ENCODE measurements at places on chromosomes 5 and 9.
A peak's percentile ranks its signal among the peaks of the same experiment; 100 is the strongest.

- no peak for DNase-seq
Measured at GRCh38 chr5:1048861-1049838, 40.5 kb downstream of the NKD2 start.

DNA sequence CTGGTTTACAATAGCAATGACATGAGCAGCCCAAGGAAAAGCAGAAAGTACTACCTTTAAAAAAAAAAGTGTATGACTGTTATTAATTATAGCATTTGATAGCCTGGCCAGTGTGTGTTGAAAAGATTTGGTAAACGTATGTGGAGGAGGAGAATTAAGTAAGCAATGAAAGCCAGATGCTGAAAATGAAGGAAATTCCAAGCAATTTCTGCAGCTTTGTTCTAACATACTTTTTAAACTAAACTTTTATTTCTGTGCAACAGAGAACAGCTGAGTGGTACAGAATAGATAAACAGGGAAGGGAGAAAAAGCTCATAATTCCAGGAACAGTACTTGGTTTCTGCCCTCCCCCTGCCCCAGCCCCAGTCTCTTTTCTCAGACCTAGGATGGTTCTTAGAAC lies 252.6 kb downstream of the ADAMTSL1 start:
- no peak for DNase-seq

GRCh38 chr5:39521940-39522590 lies 97.3 kb upstream of the DAB2 start:
- DNase-seq, result no peak

DNA sequence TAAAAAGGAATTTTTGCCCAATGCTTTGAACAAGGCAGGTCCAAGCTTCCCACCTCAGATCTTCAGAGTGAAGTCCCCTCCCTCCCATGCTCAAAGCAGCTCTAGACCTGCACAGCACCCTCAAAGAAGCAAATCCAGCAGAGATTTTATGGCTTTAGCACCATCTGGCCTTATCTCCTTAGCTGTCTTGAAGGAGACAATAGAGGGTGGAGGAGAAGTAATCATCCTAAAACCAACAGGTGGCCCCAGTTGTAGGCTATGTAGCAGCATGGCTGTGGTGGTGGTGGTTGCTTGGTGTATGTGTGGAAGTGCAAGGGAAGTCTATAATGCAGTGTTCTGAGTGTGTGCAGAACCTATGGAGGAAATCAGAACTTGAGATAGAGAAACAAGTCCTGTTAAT lies 140.1 kb downstream of the GRIA1 start:
- DNase-seq, result no peak

DNA sequence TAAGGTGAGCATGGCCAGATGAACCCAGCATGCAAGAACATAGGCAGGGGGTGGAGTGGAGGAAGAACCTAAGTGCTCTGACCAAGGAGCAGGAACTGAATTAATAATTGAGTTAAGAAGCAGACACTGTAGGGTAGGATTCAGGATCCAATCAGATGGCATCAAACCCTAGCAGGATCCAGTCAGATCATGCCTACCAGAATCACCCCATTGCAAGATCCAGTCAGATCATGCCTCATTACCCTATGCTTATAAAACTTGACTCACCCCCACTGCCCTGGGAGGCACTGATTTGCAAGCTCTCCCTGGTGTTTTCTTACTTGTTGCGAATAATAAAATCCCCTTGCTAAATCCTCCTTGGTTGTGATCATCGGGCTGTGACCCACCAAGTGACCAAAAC lies 19.7 kb downstream of the TUSC1 start:
- no peak for DNase-seq

DNA sequence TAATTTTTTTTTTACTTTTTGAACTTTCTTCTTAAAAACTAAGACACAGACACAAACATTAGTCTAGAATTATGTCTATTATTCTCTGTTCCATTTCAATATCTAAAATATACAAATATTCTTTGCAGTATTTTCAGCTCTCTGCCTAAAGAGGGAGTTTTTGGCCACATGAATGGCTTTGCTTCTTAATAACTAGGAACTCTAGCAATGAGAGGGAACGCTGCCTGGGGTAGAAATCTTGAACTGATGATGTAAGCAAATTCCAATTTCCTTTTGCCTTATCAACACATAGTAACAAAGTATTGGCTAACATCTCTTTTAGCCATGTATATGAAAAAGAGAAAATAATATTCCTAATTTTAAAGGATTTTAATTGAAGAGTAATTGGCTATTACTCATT lies 51.9 kb downstream of the SLC25A46 start:
- DNase-seq, result no peak

- no peak for DNase-seq
Measured at GRCh38 chr5:17819783-17820182, 185.5 kb downstream of the TAF11L14 start.

- no peak for DNase-seq
Measured at GRCh38 chr5:136046246-136046645, 17.5 kb downstream of the TGFBI start.

- DNase-seq, result no peak
Measured at GRCh38 chr5:73179730-73180129, 6.7 kb downstream of the TMEM174 start.

GRCh38 chr5:121497176-121497575 lies 354.5 kb upstream of the FTMT start:
- DNase-seq, result no peak

GRCh38 chr5:5421149-5421960 lies 1.1 kb upstream of the ICE1 start:
- DNase-seq, result peak; percentile 19

- no peak for DNase-seq
Measured at GRCh38 chr9:131092548-131093440, 3.5 kb upstream of the AIF1L start.

- DNase-seq, result peak; percentile 22
Measured at GRCh38 chr5:110752953-110753352, 14.1 kb downstream of the SLC25A46 start.

DNA sequence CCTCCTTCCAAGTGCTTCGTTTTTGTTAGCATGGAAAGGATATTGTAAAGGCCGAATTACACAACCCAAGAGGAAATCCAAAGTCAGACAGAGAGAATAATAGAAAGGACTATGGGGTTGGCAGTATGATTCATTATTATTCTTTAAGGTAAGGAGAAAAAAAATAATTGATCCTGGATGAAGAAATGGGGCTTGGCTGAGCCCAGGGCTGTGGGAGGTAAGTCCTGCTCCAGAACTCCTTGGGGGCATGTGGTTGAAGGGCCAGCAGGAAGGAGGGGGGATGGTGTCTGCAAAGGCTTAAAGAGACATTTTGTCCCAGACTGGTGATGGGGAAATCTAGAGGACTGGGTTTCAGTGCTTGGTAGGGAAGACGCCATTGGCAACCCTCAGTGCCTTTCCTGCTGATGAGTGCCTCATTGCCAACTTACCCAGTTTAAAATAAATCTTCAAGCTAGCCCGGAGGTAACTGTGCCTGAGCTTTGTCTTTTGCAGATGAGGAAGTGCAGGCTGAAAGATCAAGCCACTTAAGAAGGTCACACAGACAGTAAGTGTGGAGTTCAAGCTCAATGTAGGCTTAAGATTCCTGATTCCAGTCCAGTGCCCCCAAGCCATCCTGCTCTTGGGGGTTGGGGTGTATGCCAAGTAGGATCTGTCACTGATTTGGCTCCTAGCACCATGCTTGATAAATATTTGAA lies 30.2 kb downstream of the FOXI1 start:
- DNase-seq, result no peak

GRCh38 chr9:35232867-35233544 lies 71.2 kb downstream of the UNC13B start:
- no peak for DNase-seq

GRCh38 chr5:68287631-68287975 lies 72.0 kb downstream of the PIK3R1 start:
- DNase-seq, result no peak

GRCh38 chr9:16039218-16039987 lies 486.6 kb downstream of the CCDC171 start:
- no peak for DNase-seq

DNA sequence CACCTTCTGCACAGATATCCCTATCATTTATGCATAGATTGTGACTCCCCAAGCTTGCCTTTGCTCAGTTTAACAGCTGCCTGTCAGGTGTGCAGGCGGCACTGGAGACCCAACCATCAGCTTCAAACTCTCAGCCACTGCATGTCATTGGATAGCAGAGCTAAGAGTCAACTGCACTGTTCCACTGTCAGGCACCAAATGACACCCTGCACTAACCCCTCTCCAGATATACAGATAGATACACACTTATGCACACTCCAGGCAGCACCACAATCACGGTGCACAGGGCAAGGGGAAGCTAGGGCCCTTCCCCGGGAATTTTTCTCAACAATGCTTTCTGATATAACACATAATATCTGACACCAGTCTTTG lies 142.3 kb downstream of the BNC2 start:
- no peak for DNase-seq

DNA sequence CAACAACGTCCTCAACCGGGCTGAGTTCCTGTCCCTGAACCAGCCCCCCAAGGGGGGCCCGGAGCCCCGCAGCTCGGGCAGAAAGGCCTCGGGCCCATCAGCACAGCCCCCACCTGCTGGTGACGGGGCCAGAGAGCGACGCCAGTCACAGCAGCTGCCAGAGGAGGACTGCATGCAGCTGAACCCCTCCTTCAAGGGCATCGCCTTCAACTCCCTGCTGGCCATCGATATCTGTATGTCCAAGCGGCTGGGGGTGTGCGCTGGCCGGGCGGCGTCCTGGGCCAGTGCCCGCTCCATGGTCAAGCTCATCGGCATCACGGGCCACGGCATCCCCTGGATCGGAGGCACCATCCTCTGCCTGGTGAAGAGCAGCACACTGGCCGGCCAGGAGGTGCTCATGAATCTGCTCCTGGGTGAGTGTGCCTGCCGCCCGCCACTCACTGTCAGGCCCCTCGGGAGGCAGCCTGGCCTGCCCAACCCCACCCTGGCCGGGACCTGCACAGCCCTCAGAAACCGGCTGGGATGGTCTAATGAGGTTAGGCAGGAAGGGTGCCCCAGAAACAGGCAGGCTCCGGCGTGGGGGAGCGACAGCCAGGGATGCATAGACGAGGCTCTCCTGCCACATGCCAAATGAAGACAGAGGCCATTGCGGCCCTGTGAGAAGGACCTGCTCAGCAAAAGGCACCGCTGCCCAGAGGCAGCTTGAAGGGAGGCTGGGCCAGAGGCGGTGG lies 678 bp downstream of the PLPP7 start:
- DNase-seq, result no peak

- DNase-seq, result no peak
Measured at GRCh38 chr5:172336264-172336663, 52.7 kb upstream of the UBTD2 start.

GRCh38 chr9:24545285-24545684 lies 412 bp downstream of the IZUMO3 start:
- no peak for DNase-seq

GRCh38 chr5:169369130-169369529 lies 68.2 kb upstream of the SLIT3 start:
- no peak for DNase-seq

GRCh38 chr5:75524071-75524470 lies 12.4 kb downstream of the POLK start:
- no peak for DNase-seq

DNA sequence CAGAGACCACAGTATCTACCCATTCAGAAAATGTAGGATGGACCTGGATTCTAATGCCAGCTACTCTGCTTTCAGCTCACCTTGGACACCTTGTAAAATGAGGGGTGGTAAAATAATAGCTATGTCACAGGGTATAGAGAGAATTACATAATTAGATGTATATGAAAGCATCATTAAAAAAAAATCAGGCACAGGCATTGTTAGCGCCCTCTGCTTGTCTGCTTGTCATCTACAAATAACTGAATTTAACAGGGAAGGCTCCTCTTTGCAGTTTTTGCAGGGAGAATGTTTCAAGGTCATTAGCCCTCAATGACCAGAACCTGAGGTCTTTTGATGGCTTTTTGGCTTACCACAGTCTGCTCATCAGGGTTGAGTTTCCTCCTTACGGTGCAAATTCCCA lies 58.0 kb downstream of the GPR21 start:
- DNase-seq, result no peak

GRCh38 chr9:974031-974995 lies 2.1 kb upstream of the DMRT3 start:
- no peak for DNase-seq

- no peak for DNase-seq
Measured at GRCh38 chr5:38009749-38010358, 170.0 kb upstream of the GDNF start.

GRCh38 chr9:81191222-81191621 lies 498.1 kb downstream of the TLE1 start:
- no peak for DNase-seq

GRCh38 chr9:92468206-92468605 lies 14.1 kb downstream of the ASPN start:
- no peak for DNase-seq

DNA sequence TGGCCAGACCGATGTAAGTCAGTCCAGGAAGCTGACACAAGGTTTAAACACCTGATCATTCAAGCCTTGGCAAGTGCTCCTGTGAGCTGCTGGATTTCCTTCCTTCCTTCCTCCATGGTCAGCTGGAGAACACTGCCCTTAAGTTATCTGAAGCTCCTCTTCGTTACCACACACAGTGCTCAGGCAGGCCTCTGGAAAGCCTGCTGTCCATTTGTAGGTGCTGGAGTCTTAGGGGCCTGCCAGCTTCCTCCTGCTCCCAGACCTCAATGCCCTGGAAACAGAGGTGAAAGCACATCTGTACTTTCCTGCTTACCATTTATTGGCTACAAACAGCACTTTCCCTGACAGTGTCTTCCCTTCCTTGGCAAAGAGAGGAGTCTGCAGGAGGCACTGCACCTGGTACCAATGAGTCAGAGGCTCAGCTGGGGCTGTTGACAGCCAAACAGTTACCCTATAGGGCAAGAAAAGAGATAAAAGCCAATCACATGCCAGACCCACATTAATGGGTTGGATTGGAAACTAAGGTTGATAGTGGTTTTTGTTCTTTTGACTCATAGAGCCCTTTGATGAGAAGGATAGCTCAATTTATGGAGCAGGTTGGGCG lies 72.6 kb upstream of the PUM3 start:
- DNase-seq, result no peak

- no peak for DNase-seq
Measured at GRCh38 chr9:80012557-80013330, 441.0 kb downstream of the TLE4 start.

DNA sequence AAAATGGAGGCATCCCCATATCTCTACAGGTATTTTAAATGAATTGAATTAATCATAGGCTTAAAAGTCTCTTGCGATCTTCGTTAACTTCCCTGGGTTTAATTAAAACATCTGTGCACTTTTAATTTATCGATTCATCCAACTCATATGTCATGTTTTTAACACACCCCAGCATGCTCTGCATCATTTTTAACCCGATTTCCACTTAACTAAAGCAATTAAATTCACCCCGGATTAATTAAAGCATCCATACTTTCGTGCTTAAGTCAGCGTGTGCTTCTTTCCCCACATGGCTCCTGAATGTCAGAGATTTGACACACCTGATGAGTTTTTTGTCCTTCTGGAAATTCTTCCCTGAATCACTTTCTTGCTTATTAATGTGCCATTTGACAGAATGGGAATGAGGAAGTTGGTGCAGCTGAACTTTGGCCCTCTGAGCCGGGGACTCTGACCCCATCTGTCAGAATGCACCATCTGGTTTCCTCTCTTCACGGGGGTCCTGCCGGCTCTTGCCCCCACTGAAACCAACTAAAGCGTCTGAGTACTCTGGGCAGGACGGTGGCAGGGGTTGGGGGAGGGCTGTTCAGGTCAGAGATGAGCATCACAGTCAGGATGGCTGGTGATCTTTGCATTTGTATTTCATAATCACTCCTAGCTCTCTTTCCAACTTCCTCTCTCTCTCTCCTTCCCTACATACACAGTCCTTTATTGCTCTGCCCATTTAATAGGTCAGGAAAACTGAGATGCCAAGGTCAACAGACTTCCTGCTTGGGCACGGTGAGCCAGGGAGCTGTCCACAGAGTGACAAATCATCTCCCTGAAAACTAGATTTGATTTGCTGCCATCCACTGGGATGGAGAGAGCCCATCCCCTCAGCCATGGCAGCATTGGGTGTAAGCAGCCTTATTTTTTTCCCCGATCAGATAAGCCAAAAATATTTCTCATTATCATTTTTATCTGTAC lies 180.3 kb upstream of the WWC1 start:
- DNase-seq, result no peak
